ENCODE measurements at places on chromosomes 16 and 17.

DNA sequence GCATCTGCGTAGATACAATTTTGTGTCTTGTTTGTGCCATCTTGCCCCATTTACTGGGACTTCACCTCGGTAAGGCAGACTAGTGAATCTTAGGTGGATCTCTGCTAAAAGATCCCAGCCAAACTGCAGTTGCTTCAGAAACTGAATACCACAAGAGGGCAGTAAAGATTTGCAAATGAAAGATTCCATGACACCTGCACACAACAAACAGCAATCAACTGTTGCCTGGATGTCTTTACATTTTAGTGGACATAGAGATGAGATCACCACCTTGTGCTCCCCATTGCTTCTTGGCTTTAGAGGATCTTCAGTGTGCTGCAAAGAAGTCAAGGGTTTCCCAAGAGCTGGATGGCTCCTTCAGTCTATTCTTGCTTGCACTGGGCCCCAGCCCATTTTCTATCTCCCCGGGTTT is 119.2 kb upstream of the CACNG5 start:
- DNase-seq = no peak

DNA sequence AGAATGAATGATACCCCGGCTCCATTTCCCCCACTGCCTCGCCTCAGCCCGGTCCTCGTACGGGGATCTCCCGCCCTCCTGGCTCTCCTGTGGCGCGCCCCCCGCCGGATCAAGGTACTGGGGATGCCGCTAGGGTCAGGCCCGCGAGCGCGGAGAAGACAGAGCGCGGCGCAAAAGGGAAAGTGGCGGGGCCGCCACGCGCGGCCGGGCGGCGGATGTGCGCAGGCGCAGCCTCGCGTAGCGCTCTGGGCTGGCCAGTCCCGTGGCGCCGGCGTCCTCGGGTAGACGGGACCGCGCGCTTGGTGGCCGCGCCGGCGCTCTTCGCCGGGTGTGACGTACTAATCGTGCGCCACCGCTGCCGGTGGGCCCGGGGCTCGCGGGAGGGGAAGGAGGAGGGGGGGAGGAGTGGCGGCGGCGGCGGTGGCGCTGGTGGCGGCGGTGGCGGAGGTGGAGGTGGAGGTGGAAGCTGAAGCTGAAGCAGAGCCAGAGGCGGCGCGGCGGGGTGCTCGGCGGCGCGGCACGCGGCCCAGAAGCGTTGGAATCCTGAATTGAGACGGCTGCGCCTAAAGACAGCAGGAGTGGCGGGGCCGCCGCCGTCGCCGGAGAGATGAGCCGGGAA is at the start of gene SENP3:
SENP3 (plus strand) TSS at position 331 of the 619 bp plus-strand sequence. CDS start 1,158 bp downstream, outside the sequence.
- DNase-seq = peak; percentile 93

DNA sequence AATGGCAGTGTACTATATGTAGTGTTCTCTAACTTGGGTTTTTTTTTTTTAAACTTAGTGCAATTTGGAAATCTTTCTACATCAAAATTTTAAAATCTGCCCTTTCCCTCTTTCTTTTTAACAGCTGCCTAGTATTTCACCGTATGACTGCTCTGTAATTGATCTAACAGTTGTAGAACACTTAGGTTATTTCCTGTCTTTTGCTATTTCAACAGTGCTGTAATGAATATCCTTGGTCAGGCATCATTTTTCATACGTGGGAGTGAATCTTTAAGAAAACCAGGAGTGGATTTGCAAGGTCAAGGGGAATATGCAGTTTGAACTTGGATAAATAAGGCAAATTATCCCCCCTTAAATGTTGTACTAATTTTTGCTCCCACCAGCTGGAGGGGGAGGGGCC is 3.8 kb downstream of the NLRC5 start:
- no peak for DNase-seq

GRCh38 chr17:8131844-8132441 is 8.0 kb upstream of the HES7 start:
- no peak for DNase-seq

- no peak for DNase-seq
Observed at GRCh38 chr16:4673387-4674046, 19.8 kb upstream of the NUDT16L1 start.

GRCh38 chr16:46908540-46909372 is 24.6 kb downstream of the GPT2 start:
- peak; percentile 40 for DNase-seq

GRCh38 chr16:4338712-4339299 is 12.3 kb downstream of the PAM16 start:
- DNase-seq = no peak

- DNase-seq = no peak
Observed at GRCh38 chr17:55062921-55063320, 94.4 kb downstream of the STXBP4 start.

GRCh38 chr16:65415460-65415859 is 293.6 kb upstream of the CDH11 start:
- no peak for DNase-seq

- DNase-seq = no peak
Observed at GRCh38 chr17:72422204-72422504, 301.3 kb downstream of the SOX9 start.

DNA sequence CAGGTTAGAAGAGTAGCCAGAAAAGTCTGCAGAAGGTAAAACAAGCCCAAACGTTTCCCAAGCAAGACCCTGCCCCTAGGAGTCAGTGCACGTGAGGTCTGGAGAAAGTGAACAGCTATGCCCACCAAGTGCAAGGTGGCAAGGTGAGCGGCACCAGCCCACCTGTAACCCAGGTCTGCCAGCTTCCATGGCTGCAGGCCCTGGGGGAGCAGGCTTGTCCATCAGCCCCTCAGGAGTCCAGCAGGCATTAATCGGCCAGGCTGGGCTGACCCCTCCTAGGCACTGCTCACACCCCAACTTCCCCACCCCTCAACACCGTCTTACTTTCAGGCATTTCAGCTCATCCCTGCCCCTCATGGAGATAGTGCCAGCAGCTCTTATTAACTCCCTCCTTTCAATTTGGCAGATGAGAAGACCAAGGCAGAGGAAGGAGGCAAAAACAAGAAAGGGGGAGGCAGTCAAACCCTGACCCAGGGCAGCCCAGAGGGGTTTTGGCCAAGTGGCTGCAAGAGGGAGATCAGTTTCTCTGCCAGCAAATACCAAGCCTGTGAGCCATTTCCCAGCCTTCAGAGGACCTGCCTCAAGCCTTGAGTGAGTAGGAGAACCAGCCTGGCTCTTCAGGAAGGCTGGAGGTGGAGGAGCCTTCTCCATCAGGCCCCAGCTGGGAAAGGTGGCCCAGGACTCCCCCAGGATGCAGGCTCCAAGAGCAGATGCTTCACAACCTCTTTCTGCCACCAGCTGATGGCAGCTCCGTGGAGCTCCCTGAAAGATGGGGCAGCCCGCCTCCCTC is 14.7 kb downstream of the BEAN1 start:
- no peak for DNase-seq

DNA sequence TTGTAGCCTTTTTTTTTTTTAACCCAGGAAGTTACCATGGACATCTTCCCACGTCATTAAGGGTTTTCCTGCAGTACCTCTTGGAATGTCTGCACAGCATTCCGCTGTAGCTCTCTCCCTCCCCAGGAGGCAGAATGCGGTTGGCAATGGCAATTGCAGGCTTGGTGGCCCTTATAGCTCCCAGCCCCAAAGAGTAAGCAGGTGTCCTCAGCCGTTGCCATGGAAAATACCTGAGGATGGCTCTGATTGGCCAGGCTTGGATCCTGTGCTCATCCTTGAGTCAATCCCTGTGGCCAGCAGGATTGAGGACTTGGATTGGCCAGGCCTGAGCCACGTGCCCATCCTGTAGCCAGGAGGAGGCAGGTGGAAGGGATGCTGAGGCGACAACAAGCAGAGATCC is 15.5 kb upstream of the TIMP2 start:
- DNase-seq = no peak

DNA sequence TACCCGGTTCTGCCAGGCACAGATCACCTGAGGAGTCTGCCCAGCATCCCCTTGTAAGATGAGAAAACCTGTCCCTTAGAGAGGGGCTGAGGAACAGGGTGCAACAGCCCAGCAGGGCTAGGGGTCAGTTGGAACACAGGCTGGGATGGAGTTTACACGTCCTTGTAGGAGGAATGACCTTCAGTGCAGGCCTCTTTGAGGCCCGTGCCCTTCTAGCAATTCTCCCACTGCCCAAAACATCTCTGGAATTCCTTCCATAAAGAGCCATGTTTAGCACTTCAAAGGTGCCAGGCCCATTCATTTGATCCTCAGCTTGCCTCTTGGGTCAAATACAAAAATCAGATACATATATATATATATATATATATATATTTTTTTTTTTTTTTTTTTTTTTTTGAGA is 4.5 kb downstream of the CTNS start:
- no peak for DNase-seq

GRCh38 chr16:56488035-56488434 is 31.8 kb downstream of the BBS2 start:
- no peak for DNase-seq

DNA sequence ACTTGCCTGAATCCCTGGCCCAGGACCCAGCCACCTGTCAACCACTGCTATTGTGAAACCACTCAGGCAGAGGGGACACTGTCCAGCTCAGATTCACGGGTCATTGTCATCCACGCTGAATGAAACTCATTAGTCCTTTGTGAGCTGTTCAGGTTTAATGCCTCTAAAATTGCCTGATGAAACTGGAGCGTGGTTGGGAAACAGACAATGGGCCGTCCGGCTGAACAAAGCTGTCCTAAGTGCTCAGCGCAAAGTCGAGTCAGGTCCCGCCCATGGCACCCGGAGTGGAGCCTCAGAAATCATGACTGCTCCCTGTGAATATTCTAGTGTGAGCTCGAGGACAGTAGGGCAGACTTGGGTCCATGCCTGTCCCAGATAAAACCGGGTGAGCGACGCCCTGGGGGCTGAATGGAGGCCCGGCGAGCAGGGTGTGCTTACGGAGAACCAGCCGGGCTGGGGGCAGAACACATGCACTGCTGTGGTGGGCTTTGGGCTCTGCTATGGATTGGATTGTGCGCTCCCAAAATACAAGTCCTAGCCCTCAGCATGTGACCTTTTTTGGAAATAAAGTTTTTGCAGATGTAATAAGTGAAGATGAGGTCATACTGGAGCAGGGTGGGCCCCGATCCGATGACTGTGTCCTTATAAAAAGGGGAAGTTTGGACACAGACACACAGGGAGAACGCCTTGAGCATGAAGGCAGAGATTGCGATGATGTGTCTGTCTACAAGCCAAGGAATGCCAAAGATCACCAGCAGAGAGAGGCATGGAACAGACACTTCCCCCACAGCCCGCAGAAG is 12.9 kb upstream of the CMIP start:
- peak; percentile 69 for DNase-seq

DNA sequence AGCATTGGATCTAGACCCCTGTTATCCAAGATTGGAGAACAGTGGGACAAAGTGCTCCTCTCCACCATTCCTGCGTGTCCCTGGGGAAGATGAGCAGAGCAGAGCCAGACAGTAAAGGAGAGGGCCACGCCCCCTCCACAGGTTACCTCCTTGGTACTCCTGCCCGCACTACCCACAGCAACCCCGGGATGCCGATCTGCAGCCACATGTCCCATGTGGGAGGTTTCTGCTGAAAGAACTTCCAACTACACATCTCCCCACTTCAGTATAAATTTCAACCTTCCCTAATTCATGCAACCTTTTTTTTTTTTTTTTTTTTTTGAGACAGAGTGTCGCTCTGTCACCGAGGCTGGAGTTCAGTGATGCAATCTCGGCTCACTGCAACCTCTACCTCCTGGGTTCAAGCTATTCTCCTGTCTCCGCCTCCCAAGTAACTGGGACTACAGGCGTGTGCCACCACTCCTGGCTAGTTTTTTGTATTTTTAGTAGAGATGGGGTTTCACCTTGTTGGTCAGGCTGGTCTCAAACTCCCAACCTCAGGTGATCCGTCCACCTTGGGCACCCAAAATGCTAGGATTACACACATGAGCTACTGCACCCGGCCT is 2.3 kb downstream of the RAB37 start:
- DNase-seq = no peak

GRCh38 chr16:71461686-71462648 is at the start of gene ZNF23:
Gene ZNF23, minus strand, starts transcription at chr16:71462247. Its CDS starts 5,451 bp downstream, at chr16:71456796.
- peak; percentile 82 for DNase-seq

- DNase-seq = peak; percentile 59
Observed at GRCh38 chr17:63700528-63701455, 867 bp upstream of the LIMD2 start.

GRCh38 chr16:70480127-70481105 is 26.0 kb downstream of the FCSK start:
- DNase-seq = no peak

- no peak for DNase-seq
Observed at GRCh38 chr16:69748694-69749345, 5.9 kb downstream of the NOB1 start.

DNA sequence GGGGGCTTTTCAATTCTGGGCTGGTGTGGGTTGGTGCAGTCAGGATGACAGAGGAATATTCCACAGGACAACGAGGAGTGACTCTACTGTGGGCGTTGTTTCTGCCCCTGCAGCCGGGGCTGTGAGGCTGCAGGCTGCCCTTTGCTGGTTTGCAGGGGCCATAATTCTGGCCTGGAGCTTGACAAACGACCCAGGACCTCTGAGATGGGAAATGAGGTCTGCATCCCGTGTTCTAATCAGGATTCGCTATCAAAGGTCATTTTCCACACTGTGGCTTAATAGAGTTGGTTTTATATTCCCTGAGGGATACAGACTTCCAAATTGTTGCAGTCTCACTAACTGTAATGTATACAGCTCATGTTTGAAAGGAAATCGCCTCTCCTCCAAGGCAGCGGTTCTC is 180.9 kb downstream of the RPTOR start:
- no peak for DNase-seq

- no peak for DNase-seq
Observed at GRCh38 chr17:16962804-16963203, 9.1 kb downstream of the TNFRSF13B start.

GRCh38 chr16:53944025-53944424 is 240.1 kb downstream of the FTO start:
- no peak for DNase-seq

- no peak for DNase-seq
Observed at GRCh38 chr17:49928837-49929475, 40.0 kb upstream of the DLX4 start.

DNA sequence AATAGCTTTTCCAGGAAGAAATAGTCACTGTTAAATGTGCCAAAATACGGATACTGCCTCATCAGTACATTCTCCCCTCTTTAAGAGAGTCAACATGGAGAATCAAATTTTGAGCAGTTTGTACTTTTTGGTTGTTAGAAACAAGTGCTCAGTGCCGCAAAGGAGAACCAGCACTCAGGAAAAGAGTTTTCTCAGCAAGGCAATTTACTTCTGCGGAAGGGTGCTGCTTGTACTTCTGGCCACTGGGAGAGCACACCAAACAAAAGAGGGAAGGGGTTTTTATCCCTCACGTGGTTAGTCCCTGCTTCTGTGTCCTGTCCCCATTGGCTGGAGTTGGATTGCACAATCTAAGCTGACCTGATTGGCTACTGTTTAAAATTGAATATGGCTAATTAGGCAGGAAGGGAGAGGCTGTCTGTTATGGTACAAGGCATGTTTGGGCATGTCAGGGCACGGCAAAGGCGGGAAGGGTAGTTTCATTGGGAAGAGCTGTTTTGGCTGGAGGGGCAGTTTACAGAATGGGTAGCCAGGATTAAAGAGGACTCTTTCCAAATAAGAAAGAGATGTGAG is 499.3 kb downstream of the CDH13 start:
- DNase-seq = no peak

All from CD4-positive, alpha-beta T cell treated with Interleukin-15 for 1 hour (primary cell).